ENCODE measurements at places on chromosomes 2 and 18.

DNA sequence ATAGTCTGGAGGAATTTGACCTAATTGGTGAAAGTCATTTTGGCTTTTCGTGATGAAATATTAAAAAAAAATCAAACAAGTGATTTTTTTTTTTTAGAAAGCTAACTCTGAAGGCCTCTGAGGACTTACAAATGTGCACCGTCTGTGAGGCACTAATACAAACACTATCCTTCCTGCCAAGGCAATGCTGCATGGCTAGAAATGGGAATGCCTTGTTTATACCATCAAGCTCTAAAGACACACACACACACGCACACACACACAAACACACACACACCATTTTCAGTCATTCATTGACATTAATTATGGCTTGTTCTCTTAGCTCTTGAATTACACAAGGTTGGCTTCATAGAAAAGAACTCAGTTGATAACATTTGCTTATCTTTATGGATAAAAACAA, 1242.0 kb upstream of the ACVR2A start:
- no peak for DNase-seq

DNA sequence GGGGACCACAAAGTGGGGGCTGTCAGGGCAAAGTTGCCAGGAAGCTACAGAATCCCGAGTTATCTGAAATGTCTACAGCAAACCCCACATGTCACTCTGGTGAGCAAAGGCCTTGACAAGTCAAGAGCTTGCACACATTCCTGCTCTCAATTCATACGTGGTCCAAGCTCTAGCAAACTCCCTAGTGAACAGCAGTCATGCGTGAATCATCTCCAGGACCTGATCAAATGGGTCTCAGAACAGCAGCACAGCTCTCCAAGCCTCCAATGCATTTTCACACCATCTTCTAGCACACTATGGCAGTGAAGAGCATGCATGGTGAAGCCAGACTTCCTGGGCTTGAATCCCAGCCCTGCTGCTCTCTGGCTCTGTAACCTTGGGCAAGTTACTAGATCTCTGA, 68.5 kb downstream of the MYO5B start:
- DNase-seq, result no peak

DNA sequence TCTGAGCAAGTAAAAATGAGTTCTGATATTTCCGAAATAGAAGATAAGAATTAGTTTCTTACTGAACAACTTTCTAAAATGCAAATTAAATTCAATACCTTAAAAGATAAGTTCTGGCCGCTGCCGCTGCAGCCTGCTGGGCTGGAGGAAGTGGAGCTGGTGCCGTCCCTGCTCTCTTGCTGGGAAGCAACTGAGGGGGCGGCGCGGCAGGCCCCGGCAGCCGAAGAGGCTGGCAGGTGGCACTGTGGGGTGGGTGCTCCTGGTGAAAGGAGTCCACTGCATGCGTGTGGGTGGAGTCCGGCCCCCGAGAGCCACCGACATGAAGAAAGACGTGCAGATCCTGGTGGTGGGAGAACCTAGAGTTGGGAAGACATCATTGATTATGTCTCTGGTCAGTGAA, 89.5 kb upstream of the ZNF519 start:
- DNase-seq, result no peak

- no peak for DNase-seq
Observed at GRCh38 chr18:3552305-3552704, 102.3 kb downstream of the TGIF1 start.

GRCh38 chr2:113700186-113700841, 56.1 kb downstream of the SLC35F5 start:
- no peak for DNase-seq

Measured in Kasumi-1 (cell line).